NCI-H2171 (cell line): ENCODE measurements at places on chromosomes 6 and 20.

DNA sequence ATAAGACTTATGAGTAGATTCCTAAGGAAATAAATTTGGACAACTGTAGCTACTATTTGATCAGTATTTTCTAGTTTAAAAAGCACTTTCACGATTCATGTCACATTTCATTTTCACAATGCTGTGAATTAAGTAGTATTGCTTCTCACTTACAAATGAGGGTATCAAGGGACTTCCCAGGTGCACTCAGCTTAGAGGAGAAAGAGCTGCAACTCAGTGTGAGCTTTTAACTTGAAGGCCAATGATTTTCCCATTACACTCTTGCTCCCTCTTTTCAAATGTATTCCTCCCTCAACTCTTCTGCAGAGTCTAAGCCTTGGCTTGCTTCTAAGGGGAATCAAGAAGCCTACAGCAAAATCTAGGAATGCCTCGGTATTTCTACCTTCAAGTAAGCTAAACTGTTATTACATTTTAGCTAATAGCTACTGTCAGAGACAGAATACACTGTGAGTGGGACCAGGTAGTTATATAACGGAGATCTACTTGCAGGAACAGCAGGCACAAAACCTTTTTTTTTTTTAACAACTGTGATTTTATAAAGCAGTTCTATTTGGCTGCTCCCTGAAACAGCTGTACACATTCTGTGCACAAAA lies 339.0 kb downstream of the SYNE1 start:
- DNase-seq, result no peak

DNA sequence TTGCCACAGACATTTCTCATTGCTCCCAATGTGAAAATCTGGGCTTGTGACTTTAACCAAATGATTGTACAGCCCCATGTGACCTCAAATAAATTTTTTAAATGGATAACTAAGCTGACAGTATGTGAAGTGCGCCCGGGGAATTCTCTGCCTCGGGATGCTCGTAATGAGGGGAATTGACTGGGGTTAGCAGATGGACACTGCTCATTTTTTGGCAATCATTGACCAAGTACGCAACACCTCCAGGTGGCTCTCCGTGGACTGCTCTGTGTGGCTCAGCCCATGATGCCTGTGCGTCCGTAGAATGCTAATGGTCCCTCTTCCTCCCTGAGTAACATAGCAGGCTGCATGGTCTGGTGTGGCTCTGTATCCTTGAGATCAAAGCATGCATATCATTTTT lies 42.4 kb downstream of the FARS2 start:
- no peak for DNase-seq

DNA sequence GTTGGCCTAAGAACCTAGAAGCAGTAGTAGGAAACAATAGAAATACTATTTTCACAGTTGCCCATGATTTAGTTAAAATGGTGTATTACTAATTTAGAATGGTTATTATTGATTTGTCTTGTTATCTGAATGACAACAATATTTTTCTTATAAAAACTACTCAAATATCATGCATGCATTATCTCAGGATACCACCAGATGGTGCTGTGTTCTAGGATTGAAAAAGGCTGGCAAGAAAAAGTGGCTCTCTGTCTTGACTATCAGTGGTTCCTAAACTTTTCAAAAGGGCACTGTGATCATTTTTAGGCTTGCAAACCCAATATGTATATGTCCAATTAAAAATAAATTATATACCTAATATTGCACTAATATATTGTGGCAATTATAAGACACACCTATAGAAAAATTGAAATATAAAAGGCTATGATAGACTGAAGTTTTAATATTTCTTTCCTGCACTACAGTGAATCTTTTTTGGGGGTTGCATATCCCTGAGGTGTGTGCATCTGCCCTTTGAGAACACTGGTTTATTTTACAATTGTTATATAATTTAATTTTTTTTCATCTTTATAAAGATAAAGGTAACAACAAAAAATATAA lies 131.7 kb upstream of the MLIP start:
- DNase-seq, result peak; percentile 7

DNA sequence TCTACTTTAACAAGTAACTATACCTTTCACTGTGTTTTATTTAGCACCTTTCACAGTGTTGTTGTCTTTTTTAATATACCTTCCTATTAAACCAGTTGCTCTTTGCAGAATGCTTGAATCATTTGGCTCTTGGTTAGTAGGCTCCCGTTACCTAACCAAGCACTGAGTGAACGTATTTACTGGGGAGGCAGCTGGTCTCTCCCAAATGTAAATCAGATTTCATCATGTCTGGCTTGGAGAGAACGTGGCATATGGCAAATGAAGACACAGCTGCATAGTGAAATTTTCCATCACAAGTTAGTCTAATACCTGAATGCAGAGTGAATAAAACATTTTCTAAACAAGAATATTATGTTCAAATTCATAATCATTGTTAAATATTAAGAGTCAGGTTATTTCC lies 12.4 kb downstream of the HTR1E start:
- peak; percentile 73 for DNase-seq

GRCh38 chr6:3429211-3429610 lies 27.6 kb downstream of the SLC22A23 start:
- DNase-seq, result no peak

DNA sequence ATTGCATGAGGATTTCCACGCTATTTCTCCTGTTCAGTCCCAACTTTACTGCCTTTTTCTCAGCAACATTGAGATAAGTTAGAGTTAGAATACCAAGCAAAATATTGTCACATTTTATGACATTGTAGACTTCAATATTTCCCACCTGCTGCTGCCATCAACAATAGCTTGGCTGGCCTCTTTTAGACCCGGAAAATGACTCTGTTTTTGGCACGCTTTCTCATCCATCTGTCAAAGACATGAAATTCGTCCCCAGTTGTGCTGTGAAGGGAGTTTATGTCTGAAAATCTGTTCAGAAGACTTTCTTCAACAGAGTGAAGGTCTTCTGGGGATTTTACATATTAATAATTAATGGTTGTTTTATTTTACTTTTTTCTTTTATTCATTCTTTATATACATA lies 857.3 kb downstream of the FRK start:
- DNase-seq, result peak; percentile 53

- DNase-seq, result no peak
Observed at GRCh38 chr20:51510169-51510568, 32.4 kb downstream of the NFATC2 start.

DNA sequence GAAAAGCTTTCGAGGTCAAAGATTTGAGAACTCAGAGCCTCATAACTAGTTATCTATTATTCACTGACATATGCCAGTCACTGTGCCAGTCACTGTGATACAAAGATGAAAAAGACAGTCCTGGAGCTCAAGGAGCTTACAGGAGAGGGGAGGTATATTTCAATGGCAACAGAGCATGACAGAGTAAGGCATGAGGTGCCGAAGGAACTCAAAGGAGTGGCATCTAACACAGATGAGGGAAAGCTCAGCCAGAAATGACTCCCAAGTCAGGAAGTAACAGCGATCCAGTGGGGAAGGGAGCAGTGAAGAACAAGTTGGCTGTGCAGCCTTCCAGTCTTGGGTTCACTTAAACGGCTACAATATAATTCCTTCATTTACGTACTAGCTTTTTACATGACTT lies 46.6 kb downstream of the DTNBP1 start:
- DNase-seq, result no peak

- no peak for DNase-seq
Observed at GRCh38 chr6:3341467-3341866, 82.7 kb downstream of the PSMG4 start.

- DNase-seq, result no peak
Observed at GRCh38 chr20:1915725-1916124, 20.5 kb downstream of the SIRPA start.

DNA sequence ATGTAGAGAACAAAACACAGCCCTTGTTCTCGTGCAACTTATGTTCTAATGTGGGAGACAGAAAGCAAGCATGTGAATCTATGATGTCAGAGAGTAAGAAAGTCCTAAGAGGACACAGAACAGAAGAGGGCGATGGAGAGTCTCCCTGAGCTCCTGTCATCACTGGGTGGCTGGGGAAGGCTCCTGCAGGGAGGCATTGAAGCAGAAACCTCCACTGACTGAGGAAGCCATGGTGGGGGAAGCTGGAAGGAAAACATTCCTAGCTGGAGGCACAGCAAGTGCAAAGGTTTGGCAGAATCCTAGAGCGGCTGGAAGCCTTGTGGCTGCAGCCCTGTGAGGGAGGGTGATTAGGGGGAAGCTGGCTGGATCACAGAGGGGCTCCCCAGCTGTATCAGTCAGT lies 248.0 kb downstream of the CDH26 start:
- peak; percentile 51 for DNase-seq

DNA sequence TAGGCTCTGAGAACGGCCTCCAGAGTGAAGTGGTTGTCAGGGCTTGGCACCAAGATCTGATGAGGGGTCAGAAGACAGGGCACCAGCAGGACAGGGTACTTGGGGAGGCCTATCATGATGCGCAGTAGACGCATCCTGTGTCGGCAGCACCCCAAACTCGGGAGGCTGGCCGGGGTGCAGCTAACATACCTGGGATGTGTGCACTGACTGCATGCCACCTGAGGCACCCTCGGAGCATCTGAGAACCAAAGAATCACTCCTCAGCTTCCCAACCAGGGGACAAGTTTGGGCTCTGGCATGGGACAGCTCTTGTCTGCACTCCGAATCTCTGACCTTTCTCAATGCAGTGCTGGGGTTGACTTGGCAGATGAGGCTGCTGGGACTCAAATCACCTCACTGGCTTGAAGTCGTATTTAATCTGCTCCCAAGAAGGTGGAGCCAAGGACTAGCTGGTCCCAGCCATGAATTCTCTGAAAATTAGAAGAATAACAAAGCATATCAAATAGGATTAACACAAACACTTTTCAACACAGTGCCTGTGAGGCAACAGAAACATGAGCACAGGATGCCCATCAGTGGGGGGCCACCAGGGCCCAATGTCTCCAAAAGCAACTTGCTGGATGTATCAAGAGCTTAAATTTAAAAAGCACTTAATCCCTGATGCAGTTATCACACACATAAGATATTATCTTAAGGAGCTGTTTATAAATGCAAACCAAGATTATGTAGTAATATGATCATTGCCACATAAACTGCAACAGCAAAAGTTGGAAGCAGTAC lies 348.8 kb downstream of the PREX1 start:
- no peak for DNase-seq

- no peak for DNase-seq
Observed at GRCh38 chr6:104711371-104711770, 148.3 kb downstream of the HACE1 start.

DNA sequence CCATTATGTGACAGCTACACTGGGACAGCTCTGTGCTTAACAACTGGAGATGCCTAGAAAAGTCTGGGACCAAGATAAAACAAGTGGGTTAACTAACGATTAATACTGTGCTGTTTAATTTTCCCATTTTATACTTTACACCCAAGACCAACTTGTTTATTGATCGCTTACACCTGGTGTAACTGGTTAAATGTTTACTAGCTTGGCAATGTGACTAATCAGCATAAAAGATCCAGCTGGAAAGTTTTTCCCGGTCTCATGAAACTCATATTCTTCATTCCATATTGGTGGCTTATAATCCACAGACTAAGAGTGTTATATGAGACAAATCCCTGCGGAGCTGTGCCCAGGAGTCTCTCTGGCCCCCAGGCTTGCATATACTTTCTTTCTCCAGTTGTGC lies 101.7 kb upstream of the GJE1 start:
- no peak for DNase-seq

GRCh38 chr6:55443238-55444134 lies 116.2 kb downstream of the GFRAL start:
- DNase-seq, result no peak

DNA sequence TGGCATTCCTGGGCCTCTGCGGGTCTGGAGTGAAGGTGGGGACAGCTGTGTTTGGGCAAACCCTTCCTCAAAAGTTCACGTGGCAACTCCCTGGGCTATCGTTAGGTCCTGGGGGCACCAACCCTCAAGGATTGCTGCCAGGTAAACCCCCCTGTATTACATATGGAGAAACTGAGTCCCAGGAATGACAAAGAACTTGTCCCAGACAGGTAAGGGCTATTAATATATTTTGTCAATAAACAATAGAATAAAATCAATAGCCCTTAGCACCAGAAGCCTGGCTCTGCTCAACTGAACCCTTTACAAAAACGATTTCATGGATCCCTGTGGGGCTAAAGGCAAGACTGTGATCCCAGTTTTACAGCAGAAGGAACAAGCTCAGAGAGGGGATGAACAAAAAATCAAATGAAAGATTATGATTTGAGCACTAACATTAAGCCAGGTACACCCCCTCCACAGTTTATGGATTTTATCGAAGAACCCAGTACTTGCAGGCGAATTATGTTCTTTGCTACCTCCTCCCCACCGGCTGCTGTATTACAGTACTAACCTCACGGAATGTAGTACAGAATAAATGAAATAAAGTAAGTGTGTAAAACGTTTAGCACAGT lies 2.7 kb downstream of the ID1 start:
- no peak for DNase-seq

- DNase-seq, result no peak
Observed at GRCh38 chr6:5087389-5087788, 2.2 kb downstream of the PPP1R3G start.

GRCh38 chr20:44610313-44610962 lies 28.1 kb downstream of the PKIG start:
- DNase-seq, result no peak

GRCh38 chr20:43543138-43543537 lies 15.7 kb upstream of the SGK2 start:
- DNase-seq, result no peak

DNA sequence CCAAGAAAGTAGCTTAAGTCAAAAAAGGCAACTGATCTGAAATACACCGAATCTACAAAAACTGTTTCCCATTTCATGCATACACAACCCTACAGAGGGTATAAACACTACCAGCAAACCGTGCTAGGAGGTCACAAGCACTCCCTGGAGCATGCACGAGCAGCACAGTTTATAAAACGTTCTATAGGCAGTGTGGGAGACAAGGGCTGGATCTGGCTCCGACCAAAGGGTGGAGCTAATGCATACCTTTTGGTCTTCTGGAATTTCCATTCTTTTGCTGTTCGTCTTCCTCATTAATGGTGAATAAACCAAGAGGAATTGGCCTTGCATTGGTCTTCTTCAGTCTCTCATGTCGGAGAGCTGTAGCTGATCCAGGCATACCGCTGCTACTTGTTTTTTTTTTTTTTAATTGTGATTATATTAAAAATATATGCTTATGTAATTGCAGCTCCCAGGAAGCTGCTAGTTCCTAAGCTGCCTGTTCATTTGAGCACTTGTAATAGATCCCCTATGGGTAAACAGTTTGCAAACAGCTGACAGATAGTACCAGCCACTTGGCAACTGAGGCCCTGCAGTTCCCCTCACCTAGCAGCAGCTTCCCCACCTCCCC lies 24.5 kb downstream of the MAP7 start:
- DNase-seq, result no peak
